ENCODE measurements at places on chromosomes 4 and X. TPM values are rescaled to one million over a fixed set of nuclear protein-coding genes. Genes with fewer than 3 reads are reported as not detected.

DNA sequence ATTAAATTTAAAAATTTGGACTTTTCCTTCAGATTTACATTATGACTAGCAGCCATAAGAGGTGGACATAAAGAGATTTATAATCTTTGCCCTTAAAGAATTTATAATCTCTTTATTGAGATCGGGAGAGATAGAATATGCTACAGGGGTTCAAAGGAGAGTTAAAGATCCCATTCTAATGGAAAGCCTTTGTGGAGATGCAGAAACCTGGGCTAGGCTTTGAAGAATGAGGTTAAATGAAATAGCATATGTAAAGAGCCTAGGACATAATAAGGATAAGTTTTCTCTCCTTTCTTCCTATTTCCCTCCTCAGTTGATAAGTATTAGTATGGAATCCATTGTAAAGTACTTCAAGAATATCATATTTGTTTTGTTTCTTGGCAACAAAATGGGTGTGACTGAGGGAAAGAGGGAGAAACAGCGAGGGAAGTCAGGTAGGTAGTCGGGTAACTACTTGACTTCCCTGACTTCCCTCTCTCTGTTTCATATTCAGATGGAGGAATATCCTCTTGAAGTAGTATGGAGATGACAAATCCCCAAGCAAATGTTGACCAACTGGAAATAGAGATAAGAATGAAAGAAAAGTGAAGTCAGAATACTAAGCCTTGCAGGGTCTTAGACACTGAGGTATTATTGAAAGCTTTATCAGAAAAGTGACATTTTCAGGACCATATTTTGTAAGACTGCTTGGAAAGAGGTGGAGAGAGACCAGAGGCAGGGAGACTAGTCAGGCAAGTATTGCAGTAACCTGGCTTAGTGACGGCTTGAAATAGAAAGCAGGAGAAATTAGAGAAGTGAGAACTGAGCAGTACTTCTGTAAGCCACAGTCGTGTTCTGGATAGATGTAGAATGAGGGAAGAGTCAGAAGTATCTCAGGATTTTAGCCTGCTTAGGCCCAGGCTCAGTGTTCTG lies 82.9 kb downstream of the PDLIM5 start:
- no peak for DNase-seq

GRCh38 chr4:1210971-1211370 lies 38.0 kb downstream of the CTBP1 start:
- no peak for DNase-seq

- no peak for DNase-seq
Measured at GRCh38 chrX:15546745-15547144, 46.1 kb downstream of the BMX start.

DNA sequence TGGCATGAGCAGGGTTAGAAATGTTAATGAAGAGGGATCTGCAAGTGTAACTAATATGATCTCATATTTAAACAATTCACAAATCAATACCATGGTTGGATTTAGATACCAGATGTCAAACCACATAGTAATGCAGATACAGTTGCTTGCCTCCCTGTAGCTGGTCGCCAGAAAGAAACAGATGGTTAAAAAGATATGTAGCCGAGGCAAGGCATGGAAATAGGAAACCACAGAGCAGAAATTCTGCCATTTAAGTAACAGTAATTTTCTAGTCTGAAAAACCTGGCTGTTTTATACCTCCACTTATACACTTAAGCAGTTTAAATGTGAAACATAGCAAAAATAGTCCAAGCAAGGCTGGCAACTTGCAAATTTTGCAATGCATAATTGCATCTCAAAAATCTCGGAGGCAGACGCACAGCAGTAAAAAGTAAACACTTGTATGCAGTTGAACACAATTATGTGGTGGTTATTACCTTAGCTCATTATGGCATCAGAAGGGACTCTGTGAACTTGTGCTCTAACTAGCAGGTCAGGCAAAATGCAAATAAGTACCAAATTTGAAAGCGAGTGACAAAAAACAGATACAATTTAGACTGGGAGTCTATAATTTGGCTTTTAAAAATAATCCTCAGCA lies 126.8 kb downstream of the NAA11 start:
- DNase-seq: no peak

- no peak for DNase-seq
Measured at GRCh38 chr4:186740822-186741221, 17.2 kb upstream of the FAT1 start.

The SPANXN3 gene
- total RNA-seq: not detected

The DAPP1 gene
- not detected for total RNA-seq

The FSTL5 gene
- total RNA-seq: 75.9 TPM

All from SK-MEL-5 (cell line).